ENCODE measurements at places on chromosomes 3 and 15. TPM values are rescaled to one million over a fixed set of nuclear protein-coding genes. Genes with fewer than 3 reads are reported as not detected.

Gene CCR4
- not detected for total RNA-seq

Gene ANKRD34C
- 0.21 TPM for total RNA-seq

Gene ZMYND10
- total RNA-seq, result not detected

Gene AMOTL2
- total RNA-seq, result 77.2 TPM

Gene SPINK8
- not detected for total RNA-seq

Gene TMEM115
- total RNA-seq, result 30.4 TPM

Gene GNAT1
- not detected for total RNA-seq

Gene CLDN16
- total RNA-seq, result not detected

Gene TMEM212
- total RNA-seq, result not detected

Gene HYPK
- 2.6 TPM for total RNA-seq

Gene UPK1B
- 9.4 TPM for total RNA-seq

Gene FGF12
- total RNA-seq, result 7.2 TPM

Gene PRR20G
- total RNA-seq, result not detected

All from tongue (tissue), 3 donors.